ENCODE measurements at places on chromosomes 4 and X. TPM values are rescaled to one million over a fixed set of nuclear protein-coding genes. Genes with fewer than 3 reads are reported as not detected.

DNA sequence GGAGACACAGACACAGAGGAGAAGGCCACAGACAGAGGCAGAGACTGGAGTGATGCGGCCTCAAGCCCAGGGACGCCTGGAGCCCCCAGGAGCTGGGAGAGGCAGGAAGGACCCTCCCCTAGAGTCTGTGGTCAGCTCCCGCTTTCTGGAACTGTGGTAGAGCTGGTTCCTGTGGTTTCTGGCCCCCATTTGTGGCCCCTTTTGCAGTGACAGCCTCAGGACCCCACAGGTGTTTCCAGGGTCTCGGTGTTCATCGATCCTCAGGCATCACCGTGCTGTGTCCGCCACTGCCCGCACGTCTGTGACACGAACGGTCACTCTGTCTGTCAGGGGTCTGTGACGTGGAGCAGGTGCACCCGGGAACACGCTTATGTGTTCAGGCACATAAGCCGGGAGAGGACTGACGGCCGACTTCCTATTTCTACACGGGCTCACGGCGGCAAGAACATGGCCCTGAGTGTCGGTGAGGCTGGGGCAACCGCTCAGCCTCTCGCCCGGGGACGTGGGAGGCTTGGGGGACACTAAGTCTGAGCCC, 7.9 kb downstream of the GTPBP6 start:
- H3K36me3 ChIP-seq, result peaks cover 41% of the 10 kb centered on the region
- H3K27me3 ChIP-seq, result no peaks in the 10 kb centered on the region
- DNase-seq, result no peak
- H3K27ac ChIP-seq, result no peak overlapping the region
- no peaks in the 10 kb centered on the region for H3K4me1 ChIP-seq

The CYTL1 gene
- 13.9 TPM for total RNA-seq

DNA sequence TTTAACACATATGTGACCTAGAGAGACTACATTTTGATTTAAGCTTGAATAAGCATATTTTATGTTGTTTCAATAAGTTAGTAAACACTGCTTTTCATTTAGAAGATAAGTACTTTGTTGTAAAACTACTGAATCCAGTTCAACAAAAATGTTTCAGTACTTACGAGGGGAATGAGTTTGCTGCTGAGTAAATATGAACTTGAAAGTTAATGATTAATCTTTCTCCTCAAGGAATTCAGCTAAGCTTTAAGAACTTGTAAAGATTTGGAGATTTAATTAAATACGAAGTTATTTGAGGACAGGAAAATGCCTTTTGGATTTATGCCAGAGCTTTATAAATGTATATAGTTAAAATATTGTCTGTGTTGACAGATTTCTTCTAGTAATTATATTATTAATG, 933.0 kb upstream of the LCORL start:
- peaks cover 7% of the 10 kb centered on the region for H3K4me1 ChIP-seq
- H3K27ac ChIP-seq, result peak overlapping the region; percentile 50
- H3K4me3 ChIP-seq, result no peak overlapping the region

DNA sequence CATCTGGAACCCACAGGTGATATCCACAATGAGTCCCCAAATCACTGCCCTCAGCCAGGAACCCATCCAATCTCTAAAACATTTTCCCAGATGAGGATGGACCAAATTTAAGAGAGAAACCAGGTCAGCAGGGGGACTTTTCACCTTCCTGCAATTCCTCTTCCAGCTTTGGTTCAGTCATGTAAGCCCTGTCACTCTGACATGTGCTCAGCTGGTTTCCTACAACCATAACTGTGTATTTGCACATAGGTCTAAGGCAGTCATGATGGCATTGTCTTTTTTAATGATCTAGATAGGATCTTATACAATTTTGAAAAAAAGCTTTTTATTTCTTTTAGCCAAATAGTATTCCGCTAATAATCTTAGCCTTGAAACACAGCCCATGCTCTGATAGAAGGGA, 6.5 kb downstream of the CXXC4 start:
- H3K36me3 ChIP-seq, result no peaks in the 10 kb centered on the region
- no peak for DNase-seq
- H3K4me3 ChIP-seq, result no peak overlapping the region
- H3K4me1 ChIP-seq, result peaks cover 46% of the 10 kb centered on the region

DNA sequence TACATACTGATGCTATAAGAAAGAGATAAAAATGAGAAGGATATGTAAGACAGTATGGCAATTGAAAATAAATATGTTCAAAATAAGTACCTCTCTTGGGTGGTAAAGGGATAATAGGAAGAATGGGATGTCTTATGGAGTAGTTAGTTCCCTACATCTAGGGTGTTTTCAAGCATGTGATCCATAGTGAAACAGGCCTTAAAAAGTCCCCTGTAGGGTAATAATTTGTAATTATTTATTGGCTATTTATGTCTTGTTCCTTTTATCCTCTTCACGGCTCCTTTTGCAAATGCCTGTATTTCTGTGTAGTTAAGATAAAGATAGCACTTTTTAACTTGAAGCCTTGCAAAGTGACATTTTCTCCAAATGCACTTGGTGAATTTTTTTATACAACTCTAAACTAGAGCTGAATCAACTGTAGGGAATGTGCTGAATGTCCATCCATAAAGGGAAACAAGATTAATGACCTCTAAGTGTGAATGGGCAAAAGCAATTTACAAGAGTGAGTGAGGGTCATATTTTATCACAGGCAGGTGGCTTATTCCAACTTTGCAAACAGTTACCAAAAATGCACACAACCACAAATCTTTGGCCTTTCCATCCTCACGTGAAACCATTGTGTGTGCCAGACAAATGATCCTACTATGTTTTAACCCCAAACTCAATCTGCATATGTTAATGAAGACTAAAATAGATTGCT, 299.0 kb downstream of the KCNIP4 start:
- no peak overlapping the region for H3K27ac ChIP-seq
- peaks cover 11% of the 10 kb centered on the region for H3K4me1 ChIP-seq
- no peaks in the 10 kb centered on the region for H3K36me3 ChIP-seq
- DNase-seq, result no peak
- H3K4me3 ChIP-seq, result no peak overlapping the region
- no peaks in the 10 kb centered on the region for H3K27me3 ChIP-seq

The DCX gene
- 6.1 TPM for total RNA-seq

GRCh38 chr4:98710831-98711230, 52.4 kb upstream of the TSPAN5 start:
- no peak for DNase-seq
- H3K27ac ChIP-seq, result no peak overlapping the region
- H3K4me1 ChIP-seq, result peaks cover 3% of the 10 kb centered on the region
- H3K36me3 ChIP-seq, result no peaks in the 10 kb centered on the region

GRCh38 chr4:35939751-35940150, 304.6 kb downstream of the ARAP2 start:
- peaks cover 3% of the 10 kb centered on the region for H3K36me3 ChIP-seq
- no peak for DNase-seq
- no peaks in the 10 kb centered on the region for H3K27me3 ChIP-seq
- H3K4me3 ChIP-seq, result no peak overlapping the region

- H3K27ac ChIP-seq, result no peak overlapping the region
- H3K36me3 ChIP-seq, result peaks cover 13% of the 10 kb centered on the region
- no peak for DNase-seq
- no peaks in the 10 kb centered on the region for H3K27me3 ChIP-seq
- no peak overlapping the region for H3K4me3 ChIP-seq
- no peaks in the 10 kb centered on the region for H3K4me1 ChIP-seq
These were observed 2329.9 kb downstream of the ARAP2 start for GRCh38 chr4:33914386-33914785.

- H3K27me3 ChIP-seq, result no peaks in the 10 kb centered on the region
- no peak overlapping the region for H3K4me3 ChIP-seq
- H3K36me3 ChIP-seq, result peaks cover 2% of the 10 kb centered on the region
- H3K27ac ChIP-seq, result peak overlapping the region; percentile 53
- DNase-seq, result no peak
These were observed 142.3 kb downstream of the SH3KBP1 start for GRCh38 chrX:19745077-19745476.

The PDZD11 gene
- total RNA-seq, result 32.5 TPM

DNA sequence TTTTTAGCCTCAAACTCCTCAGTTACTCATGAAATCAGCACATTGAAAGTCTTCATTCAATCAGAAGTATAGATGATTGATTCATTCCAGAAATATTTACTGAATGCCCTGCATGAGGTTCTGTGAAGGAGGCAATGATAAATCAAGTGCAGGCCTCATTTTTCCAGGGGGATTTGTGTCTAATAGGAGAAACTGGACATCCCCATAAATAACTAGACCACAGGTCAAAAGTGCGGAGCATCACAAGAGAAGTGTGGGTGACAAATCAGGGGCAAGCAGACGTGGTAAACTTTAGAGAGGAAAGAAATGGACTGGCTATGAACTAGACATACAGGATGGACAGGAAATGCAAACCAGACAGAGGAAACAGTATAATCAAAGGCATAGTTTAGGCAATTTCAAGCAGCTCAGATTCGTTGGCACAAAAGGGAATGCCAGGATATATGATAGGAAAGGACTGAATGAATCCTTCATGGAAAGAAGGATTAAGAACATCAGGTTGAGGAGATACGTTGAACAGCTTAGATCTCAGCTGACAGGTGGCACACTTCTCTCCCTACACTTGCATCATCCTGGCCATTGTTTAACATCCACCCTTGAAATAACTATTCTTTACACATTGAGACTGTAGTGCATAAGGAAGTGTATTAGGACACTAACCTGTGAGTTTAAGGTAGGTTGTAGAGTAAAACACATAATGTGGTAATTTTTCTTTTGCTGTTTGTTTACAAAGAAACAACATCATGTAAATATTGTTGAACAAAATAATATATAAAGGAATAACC, 69.6 kb upstream of the RASGEF1B start:
- H3K36me3 ChIP-seq, result peaks cover 5% of the 10 kb centered on the region
- H3K4me3 ChIP-seq, result no peak overlapping the region
- H3K27ac ChIP-seq, result no peak overlapping the region
- no peaks in the 10 kb centered on the region for H3K27me3 ChIP-seq

- DNase-seq, result peak; percentile 34
- H3K27me3 ChIP-seq, result peaks cover 67% of the 10 kb centered on the region
- H3K36me3 ChIP-seq, result no peaks in the 10 kb centered on the region
These were observed at the start of gene LGI2 for GRCh38 chr4:25030277-25031076. LGI2 (minus strand) TSS chr4:25030946; CDS start chr4:25030693, 253 bp downstream.

DNA sequence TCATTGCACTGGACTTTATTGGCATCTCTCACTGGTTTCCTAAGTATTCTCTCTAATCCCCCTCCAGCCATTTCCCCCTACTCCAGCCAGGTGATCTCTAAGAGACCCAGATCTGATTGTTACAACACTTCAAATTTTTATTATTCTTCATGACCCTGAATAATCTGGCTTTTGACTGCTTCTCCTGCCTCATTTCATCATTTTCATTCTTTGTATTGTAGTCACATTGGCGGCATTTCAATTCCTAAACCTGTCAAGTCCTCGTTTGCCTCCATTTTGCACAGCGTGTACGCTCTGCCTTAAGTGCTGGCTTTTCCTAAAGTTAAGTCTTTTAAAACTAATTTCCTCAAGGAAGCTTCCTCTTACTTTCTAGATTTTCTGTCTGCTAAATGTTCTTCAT, 31.6 kb downstream of the UBE2K start:
- peaks cover 14% of the 10 kb centered on the region for H3K36me3 ChIP-seq
- H3K4me1 ChIP-seq, result peaks cover 6% of the 10 kb centered on the region
- H3K27ac ChIP-seq, result peak overlapping the region; percentile 76
- no peak overlapping the region for H3K4me3 ChIP-seq

GRCh38 chr4:132101526-132101925, 1047.6 kb upstream of the PCDH10 start:
- no peak overlapping the region for H3K27ac ChIP-seq
- H3K4me1 ChIP-seq, result no peaks in the 10 kb centered on the region
- no peak overlapping the region for H3K4me3 ChIP-seq
- no peaks in the 10 kb centered on the region for H3K27me3 ChIP-seq
- no peaks in the 10 kb centered on the region for H3K36me3 ChIP-seq
- no peak for DNase-seq

DNA sequence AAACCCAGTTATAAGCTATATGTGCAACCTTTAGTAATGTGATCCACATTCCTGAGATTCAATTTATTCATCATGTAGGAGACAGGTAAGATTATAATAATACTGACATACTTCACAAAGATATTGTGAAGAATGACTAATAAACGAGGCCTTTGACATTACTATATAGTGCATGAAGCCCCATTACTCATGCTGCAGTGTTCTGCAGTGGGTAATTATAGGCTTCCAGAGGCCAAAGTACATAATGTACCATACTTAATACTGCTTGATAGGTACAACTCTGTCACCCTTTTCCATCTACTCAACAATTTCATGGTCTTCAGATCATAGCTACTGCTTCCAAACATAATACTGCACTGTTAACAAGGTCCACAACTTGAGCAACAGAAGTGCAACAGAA, 68.9 kb downstream of the COL25A1 start:
- no peaks in the 10 kb centered on the region for H3K27me3 ChIP-seq
- H3K27ac ChIP-seq, result peak overlapping the region; percentile 70
- DNase-seq, result no peak
- H3K4me1 ChIP-seq, result peaks cover 22% of the 10 kb centered on the region
- H3K4me3 ChIP-seq, result no peak overlapping the region

DNA sequence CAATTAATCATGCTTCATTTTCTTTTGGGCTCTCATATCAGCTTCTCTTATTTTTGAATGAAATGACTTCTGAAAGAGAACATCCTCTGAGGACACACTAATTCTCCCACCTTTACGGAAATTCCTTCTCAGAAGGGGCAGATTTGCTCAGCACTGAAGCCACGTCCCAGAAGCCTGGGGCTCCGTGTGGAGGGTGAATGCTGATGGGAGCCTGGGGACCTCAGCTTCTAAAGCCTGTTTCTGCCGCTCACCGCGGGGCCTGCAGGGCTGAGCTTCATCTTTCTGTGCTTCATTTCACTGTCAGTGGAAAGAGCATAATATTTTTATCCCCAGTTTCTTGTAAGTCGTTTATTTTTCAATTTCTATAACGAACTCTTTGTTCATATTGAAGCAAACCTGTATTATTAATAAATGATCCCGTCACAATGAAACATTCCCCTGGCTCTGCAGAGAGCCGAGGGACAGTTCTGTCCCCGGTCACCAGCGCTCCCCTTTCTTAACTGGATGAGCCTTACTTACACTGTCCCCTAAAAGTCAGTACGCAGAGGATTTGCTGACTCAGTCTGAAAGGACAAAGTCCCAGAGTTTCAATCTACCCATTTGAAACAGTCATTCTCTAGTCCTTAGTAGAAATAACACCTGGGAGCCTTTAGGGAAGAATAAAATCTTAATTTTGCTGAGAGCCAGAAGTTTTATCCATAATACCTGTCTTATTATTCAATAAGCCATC, 364.6 kb upstream of the FAT1 start:
- H3K4me1 ChIP-seq, result peaks cover 8% of the 10 kb centered on the region
- H3K36me3 ChIP-seq, result no peaks in the 10 kb centered on the region
- H3K27me3 ChIP-seq, result peaks cover 39% of the 10 kb centered on the region
- no peak overlapping the region for H3K4me3 ChIP-seq

The PLCXD1 gene
- 35.0 TPM for total RNA-seq

The TMEM144 gene
- total RNA-seq, result 6.3 TPM

DNA sequence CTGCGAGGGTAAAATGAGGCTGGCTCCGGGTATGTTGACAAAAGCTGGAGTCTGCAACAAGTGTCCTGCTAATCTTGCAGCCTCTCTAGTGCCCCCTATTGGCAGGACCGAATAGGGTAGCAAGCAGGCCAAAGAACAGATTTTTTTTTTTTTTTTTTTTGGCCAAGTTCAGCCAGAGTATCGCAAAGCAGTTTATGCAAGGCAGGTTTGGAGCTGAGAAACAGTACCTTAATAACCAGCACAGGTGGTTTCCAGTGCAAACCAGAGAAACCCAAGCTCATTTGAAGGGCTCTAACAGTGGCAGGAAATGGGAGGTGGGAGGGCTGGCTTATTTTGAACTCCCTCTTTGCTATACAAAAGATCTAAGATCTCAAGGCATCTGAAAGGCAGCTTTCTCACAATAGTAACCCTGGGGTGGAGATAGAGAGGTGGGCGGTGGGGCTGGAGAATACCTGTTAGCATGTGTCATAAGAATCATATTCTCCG, 38.2 kb upstream of the OCIAD2 start:
- H3K36me3 ChIP-seq, result no peaks in the 10 kb centered on the region
- H3K27me3 ChIP-seq, result peaks cover 15% of the 10 kb centered on the region
- no peak overlapping the region for H3K4me3 ChIP-seq
- no peak overlapping the region for H3K27ac ChIP-seq
- peaks cover 3% of the 10 kb centered on the region for H3K4me1 ChIP-seq
- DNase-seq, result no peak
